ENCODE measurements at places on chromosomes 6 and 20.

- DNase-seq: no peak
Observed at GRCh38 chr20:47656318-47656717, 129.0 kb downstream of the SULF2 start.

DNA sequence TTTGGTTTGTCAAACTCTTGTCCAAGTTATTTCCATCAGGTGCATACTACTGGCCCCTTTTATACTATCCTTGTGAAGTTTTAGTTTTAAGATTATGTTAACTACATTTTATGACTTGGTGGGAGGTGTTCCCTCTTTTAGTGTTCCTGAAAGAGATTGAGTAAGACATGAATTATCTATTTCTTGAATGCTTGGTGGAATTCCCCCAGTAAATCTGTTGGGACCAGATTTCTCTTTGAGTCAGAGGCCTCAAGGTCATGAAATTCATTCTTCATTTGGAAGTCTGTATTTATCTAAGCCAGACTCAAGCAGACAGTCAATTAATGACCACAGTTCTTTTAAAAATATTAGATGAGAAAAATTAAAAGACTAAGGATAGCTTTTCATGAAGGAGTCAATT lies 81.3 kb downstream of the MOXD1 start:
- no peak for DNase-seq

DNA sequence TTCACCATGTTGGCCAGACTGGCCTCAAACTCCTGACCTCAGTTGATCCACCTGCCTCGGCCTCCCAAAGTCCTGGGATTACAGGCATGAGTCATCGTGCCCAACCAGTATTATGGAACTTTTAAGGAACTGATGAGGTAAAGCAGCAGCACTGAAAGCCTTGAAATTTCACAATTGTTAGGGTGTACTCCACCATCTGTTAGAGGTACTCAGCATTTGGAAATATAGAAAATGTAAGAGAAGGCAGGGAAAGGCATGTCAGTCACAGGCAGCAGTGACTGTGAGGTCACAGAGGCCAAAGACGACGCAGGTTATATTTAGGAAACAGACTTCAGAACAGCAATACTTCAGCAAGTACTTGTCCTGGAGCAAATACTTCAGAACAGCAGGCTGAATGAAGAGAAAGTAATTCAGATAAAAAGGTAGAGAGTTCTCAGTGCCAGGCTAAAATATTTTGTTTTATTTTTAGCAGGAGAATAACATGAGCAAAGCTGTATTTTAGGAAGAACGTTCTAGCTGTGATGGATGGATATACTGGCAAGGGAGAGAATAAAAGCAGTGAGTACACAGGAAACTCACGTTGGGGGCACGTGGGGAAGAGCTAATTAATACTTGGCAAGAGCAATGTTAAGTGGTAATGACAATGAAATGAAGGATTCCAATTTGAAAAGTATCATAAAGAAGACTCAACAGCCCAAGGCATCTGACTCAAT lies 67.2 kb downstream of the DTNBP1 start:
- no peak for DNase-seq

- no peak for DNase-seq
Observed at GRCh38 chr6:105560611-105561066, 157.8 kb upstream of the PREP start.

- no peak for DNase-seq
Observed at GRCh38 chr6:167776906-167777627, 49.6 kb upstream of the AFDN start.

GRCh38 chr6:165662749-165663376 lies at the start of gene PDE10A:
Gene PDE10A (minus strand): TSS chr6:165663241. CDS start chr6:165662811, 430 bp downstream.
- DNase-seq: no peak

DNA sequence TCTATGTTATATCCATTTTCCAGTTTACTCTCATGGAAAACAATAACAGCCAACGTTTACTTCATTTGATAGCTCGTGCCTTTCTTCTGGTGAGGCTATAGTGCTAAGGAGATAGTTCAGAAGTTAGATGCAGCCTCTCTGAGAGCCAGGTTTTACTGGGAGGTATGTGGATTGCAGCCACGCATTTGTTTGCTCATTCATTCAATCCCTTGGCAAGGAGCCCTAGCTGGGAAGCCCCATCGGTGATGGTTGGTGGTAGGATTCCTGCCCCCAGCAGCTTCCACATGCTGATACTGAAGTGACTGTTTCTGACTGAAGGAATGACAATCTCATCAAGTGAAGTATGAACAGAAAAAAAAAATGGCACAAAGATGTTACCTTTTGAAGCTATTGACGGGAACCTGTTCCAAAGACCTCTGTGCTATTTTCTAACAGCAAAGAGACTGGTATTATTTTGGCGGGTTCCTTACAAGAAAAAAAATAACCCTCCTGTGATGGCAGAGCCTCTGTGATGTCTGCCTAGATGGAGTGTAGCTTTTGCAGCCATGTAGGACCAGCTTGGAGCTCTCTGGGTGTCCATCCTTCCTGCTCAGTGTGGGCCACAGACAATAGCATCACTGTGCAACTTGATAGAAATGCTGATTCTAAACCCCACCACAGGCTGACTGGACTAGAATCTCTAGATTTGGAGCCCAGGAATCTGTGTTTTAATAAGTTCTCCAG lies 30.6 kb downstream of the SNAP25 start:
- DNase-seq: no peak

DNA sequence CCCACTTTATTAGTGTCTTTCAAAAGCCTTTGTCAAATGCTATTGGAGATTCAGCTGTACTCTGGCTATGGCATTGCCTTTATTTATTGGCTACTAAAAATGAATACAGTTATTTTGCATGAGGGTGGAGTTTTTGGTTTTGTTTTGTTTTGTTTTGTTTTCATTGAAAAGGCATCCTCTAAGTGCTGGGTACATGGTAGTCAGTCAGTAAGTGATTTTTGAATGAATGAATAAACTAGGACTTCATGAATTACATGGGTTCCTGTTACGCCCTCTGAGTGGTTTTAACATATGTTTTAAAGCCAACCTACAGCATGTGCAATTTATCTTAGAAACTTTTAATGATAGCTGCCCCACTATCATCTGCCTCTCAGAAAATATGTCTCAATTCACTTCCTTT lies 38.9 kb upstream of the ENPP1 start:
- DNase-seq: no peak

GRCh38 chr6:166330612-166331011 lies 11.7 kb downstream of the SFT2D1 start:
- no peak for DNase-seq

DNA sequence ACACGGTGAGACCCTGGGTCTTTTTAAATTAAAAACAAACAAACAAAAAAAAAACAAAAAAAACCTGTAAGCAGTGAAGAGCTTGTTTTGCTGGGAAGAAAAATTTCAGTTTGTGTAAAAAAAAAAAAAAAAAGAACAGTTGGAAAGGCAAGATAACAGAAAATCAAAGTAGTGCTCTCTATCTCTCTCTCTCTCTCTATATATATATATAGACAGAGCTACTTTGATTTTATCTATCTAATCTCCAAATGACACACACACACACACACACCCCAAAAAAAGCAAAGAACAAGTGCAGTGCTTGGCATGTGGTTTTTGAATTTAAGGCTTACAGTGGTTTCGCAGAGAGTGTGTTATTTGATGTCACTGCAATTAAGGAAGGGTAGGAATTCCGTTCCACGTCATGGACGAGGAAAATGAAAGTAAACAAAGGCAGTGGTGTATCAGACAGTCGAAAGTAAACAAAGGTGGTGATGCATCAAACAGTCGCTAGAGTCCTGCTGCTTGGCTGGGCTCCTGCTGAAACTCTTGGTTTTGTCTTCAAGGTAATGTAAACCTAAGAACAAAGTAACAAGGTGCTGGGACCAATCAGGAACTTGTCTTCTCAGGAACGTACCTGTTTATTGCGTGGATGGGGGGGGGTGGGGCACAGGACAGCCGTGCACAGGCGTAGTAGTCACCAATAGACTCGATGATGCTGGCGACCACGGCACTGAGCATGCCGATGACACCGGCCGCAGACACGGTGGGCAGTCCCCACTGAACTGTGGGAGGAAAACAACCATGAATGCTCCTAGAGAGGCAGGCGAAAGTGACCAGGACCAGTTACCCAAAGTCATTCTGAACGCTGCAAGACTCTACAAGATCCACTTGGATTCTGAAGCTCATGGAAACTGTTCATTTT lies 131.8 kb downstream of the SLC23A2 start:
- no peak for DNase-seq

GRCh38 chr20:38873050-38873581 lies 53.1 kb upstream of the FAM83D start:
- no peak for DNase-seq

DNA sequence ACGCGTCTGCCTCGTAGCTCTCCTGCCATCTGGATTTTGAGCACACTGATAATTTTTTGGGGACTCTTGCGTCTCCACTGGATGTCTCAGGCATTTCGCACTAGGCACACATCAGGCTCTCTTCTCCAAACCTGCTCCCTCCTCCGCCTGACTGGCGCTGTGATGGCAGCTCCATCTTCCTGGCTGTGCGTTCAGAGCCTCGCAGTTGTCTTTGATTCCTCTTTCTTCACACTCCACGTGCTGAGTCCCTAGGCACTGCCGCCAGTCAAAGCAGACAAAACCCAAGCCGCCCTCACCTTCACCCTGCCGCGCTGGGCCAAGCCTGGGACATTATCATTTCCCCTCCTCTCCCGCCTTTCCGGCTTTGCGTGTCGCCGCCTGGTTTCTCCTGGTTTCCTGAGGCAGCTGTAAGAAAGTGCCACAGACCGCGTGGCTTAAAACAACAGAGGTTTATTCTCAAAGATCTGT lies 778 bp downstream of the PSMG4 start:
- no peak for DNase-seq

DNA sequence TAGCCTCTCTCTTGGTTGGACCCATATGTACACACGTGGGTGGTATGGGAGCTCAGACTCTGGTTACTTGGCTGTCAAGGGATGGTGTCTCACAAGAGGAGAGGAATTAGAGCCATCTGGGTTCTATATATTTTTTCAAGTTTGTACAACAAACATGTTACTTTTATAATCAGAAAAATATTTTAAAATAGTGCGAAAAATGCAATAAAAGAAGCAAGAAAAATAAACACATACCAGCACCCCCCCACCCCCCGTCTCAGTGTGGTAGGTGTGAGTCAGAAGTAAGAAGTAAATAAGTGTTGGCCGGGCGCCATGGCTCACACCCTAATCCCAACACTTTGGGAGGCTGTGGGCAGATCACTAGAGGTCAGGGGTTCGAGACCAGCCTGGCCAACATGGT lies 2.1 kb upstream of the TIAM2 start:
- no peak for DNase-seq

GRCh38 chr20:21156266-21156665 lies 30.4 kb downstream of the KIZ start:
- DNase-seq: no peak

GRCh38 chr6:50030777-50031562 lies 9.2 kb upstream of the DEFB110 start:
- no peak for DNase-seq

DNA sequence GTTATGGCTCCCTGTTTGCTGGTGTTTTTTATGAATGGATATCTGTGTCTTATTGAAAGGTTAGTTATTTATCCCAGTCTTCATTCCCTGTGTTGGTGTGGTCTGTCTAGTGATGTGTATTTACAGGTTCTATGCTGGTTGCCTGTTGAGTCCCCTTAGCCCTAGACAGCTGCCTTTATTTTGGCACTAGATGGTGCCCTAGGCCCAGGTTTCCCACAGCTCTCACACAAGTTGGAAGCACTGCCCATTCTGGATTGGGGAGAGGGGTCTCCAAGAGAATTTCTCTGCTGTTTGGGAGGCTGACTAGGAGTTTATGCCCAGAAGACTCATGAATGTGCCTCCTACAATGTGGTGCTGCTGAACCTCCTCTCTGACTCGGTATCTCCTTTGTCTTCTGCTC lies 12.4 kb downstream of the GRM1 start:
- DNase-seq: no peak

DNA sequence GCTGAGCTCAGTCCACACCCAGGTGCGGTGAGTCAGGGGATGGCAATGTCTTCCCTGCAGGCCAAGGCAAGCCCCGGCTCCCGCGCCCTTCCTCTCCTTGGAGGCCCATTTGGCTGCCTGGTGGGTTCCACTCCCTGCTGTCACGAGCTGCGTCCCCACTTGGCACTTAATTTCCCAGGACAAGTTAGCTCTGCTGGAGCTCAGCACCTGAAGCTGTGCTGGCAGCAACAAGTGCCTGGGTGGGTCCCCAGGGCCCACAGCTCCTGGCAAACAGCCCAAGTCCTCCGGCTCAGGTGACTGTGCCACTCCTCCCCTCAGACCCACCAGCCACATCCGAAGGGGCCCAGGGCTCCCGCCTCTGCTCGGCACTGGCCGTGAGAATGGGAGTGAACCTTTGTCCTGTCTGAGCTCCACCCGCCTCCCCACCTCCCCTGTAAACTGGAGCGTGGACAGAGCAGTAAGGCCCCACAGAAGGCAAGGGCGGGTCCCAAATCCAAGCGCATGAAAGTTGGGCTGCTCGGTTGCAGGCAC lies 16.9 kb downstream of the LAMA5 start:
- no peak for DNase-seq

- no peak for DNase-seq
Observed at GRCh38 chr6:10894958-10895357, 8.1 kb downstream of the SYCP2L start.

DNA sequence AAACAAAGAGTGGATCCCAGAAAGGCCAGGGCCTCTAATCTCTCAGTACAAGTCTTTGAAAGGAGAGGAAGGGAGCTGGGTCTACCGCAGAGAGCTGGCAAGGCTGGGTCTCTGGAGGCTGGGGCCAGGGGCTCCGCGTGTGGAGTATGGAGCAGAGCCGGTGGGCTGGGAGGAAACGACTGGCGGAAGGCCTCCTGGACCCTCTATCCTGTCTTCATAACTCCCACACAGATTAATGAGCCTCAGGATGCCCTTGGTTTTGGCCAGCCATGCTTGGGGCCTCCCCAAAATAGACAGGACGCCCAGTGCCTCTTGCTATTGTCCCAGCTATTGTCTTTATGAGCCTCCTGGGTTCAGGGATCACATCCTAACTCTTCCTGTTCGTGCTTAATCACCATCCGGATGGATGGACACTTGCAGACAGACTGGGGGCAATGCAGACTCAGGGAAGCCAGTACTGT lies 306.4 kb downstream of the DHX35 start:
- DNase-seq: no peak

DNA sequence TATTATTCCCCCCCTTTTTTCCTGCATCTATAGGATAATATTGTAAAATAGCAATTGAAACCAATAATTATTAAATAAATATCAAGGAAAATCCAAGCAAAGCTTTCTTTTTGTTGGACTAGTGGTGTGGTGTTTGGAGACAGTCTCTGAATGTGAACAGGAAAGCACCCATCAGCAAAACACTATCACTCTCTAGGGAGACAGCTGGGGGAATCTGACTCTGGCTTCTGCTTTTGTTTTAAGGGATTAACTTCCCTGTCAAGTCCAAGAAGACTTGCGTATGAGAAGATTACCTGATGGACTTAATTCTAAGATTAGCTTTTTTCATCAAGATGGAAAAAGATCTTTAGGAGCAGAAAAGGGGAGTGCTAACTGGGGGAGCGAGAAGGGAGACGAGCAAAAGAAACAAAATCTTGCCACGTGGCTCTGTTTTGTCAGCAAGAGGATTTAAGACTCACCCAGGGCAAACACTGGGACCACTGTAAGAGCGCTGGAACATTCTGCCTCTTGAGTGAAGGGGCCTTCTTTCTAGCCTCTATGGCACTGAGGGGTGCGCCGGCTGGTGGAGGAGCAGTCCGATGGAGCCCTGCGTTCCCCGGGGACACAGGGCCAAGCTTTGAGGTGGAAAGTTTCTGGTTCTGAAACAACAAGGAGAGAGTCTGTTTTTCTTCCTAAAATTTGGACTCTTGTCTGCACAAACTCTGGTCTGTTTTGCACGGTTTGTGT lies 570 bp downstream of the TULP4 start:
- no peak for DNase-seq

Measured in cerebellar nuclear complex (tissue), 1 donor.